ENCODE measurements at places on chromosomes 4 and X.

DNA sequence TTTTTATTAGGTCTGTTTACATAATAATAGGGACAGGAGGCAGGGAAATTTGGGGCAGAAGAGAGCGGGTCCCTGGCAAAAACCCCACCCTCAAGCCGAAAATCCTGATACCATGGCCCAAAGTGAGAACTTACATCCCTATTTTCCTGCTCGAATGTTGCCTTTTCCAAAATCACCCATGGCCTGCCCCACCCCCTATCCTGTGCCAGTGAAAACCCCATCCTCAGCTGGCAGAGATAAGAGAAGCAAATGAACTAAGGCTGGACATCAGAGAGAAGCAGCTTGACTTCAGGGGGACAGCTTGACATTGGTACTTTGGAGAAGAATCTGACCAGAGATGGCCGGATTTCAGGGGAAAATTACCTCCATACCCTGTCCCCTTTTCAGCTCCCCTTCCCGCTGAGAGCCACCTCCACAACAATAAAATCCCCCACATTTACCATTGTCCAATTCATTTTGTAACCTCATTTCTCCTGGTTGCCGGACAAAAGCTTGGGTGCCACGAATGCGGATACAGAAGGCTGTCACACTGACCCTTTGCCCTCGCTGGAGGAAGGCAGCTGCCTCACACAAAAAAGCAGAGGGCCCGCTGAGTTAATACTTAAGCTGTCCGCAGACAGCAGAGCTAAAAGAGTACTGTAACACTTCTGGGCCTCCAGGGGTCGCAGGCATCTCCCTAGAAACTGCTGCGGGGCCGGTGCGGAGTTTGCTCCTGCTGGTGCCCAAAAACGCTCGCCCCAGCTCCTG is 196.2 kb downstream of the SNCA start:
- peak overlapping the region; percentile 4 for H3K4me3 ChIP-seq
- H3K36me3 ChIP-seq: no peaks in the 10 kb centered on the region
- DNase-seq: peak; percentile 70
- no peaks in the 10 kb centered on the region for H3K27me3 ChIP-seq

DNA sequence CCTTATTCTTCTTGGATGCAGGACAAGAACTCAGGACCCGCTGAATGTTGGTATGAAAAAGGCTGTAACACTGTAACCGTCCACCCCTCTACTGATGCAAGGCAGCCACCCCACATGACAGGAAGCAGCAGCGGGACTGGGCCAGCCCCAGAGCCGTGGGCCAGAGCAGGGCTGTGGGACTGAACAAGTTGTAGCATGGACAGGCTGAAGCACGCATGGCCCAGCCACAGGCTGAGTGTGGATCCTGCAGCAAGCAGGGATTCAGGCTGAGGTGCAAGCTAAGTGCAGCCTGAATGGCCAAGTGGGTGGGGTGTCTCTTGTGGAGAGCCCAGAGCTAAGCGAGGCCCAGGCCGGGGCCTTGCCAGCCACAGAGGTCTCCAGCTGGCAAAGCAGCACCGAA is 632.2 kb downstream of the SPOCK3 start:
- no peaks in the 10 kb centered on the region for H3K27me3 ChIP-seq
- DNase-seq: peak; percentile 41
- no peak overlapping the region for H3K4me3 ChIP-seq
- no peak overlapping the region for H3K27ac ChIP-seq
- H3K4me1 ChIP-seq: no peaks in the 10 kb centered on the region

DNA sequence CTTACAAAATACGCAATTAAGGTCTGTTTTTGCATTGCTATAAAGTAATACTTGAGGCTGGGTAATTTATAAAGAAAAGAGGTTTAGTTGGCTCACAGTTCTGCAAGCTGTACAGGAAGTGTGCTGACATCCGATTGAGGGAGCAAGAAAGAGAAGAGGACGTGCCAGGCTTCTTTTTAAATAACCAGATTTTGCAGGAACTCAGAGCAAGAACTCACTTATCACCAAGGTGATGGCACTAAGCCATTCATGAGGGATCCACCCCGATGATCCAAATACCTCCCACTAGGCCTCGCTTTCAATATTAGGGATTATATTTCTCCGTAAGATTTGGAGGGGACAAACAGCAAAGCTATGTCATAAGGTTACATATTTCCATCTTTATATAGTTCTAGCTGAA is 456.7 kb downstream of the GLUD2 start:
- H3K4me3 ChIP-seq: no peak overlapping the region
- no peaks in the 10 kb centered on the region for H3K27me3 ChIP-seq
- H3K27ac ChIP-seq: no peak overlapping the region
- DNase-seq: peak; percentile 10
- no peaks in the 10 kb centered on the region for H3K4me1 ChIP-seq

- DNase-seq: no peak
- H3K4me3 ChIP-seq: no peak overlapping the region
- no peaks in the 10 kb centered on the region for H3K36me3 ChIP-seq
- no peaks in the 10 kb centered on the region for H3K4me1 ChIP-seq
- H3K27ac ChIP-seq: no peak overlapping the region
- no peaks in the 10 kb centered on the region for H3K27me3 ChIP-seq
Measured at GRCh38 chr4:52248820-52249219, 197.7 kb downstream of the SPATA18 start.

GRCh38 chr4:145435646-145436045 is 46.0 kb upstream of the SMAD1 start:
- H3K27me3 ChIP-seq: no peaks in the 10 kb centered on the region
- no peak overlapping the region for H3K4me3 ChIP-seq
- H3K36me3 ChIP-seq: no peaks in the 10 kb centered on the region
- no peak overlapping the region for H3K27ac ChIP-seq
- no peaks in the 10 kb centered on the region for H3K4me1 ChIP-seq
- no peak for DNase-seq

DNA sequence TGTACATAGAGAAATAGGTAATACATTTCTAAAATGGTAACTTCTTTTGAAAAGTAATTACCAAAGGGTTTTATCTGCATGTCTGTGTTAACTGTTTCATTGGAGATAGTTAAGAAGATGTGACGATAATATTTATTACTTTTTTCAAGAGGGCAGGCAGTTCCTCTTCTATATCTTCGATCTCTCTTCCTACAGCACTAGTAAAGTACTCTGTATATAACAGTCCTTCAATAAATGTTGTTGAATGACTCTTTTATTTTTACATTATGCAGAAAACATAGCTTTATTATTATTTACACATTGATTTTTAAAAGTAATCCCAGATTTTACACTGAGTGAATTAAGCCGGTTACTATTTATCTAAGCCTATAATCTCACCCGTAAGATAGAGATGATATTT is 51.8 kb downstream of the TMPRSS11E start:
- no peak overlapping the region for H3K27ac ChIP-seq
- H3K4me3 ChIP-seq: no peak overlapping the region
- H3K36me3 ChIP-seq: no peaks in the 10 kb centered on the region
- no peaks in the 10 kb centered on the region for H3K27me3 ChIP-seq

- DNase-seq: no peak
- no peaks in the 10 kb centered on the region for H3K4me1 ChIP-seq
- no peak overlapping the region for H3K4me3 ChIP-seq
Measured at GRCh38 chr4:146790515-146790914, 151.8 kb downstream of the POU4F2 start.

- H3K4me3 ChIP-seq: no peak overlapping the region
- no peak overlapping the region for H3K27ac ChIP-seq
- no peaks in the 10 kb centered on the region for H3K27me3 ChIP-seq
- no peaks in the 10 kb centered on the region for H3K4me1 ChIP-seq
- no peak for DNase-seq
Measured at GRCh38 chrX:142999199-142999701, 26.5 kb upstream of the SPANXN4 start.

DNA sequence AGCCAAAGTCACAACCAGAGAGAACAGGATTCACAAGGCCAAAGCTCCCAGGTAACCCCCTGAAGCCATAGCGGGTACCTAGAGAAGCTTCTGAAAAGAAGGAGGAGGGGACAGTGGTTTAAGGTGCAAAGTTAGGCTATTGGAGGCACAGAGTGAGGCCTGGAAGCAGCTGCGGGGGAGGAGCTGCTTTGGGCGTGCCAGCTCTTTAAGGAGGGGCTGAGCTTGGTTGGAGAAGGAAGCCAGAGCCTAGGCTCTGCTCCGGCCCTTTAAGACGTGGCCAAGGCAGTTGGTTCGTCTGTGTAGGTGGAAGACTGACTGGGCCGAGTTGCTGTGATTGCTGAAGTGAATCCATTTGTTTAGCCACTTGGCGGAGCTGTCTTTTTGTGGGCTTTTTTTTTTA is 1.5 kb downstream of the KLF8 start:
- peak overlapping the region; percentile 76 for H3K27ac ChIP-seq
- H3K4me3 ChIP-seq: peak overlapping the region; percentile 74
- H3K27me3 ChIP-seq: peaks cover 5% of the 10 kb centered on the region
- no peaks in the 10 kb centered on the region for H3K36me3 ChIP-seq
- peak; percentile 23 for DNase-seq

- DNase-seq: no peak
- no peak overlapping the region for H3K4me3 ChIP-seq
- no peak overlapping the region for H3K27ac ChIP-seq
- H3K27me3 ChIP-seq: no peaks in the 10 kb centered on the region
- H3K36me3 ChIP-seq: peaks cover 7% of the 10 kb centered on the region
- H3K4me1 ChIP-seq: peaks cover 20% of the 10 kb centered on the region
Measured at GRCh38 chr4:169260217-169260866, 10.4 kb downstream of the SH3RF1 start.

- no peak overlapping the region for H3K27ac ChIP-seq
- H3K27me3 ChIP-seq: peaks cover 11% of the 10 kb centered on the region
- no peaks in the 10 kb centered on the region for H3K36me3 ChIP-seq
- no peak for DNase-seq
Measured at GRCh38 chrX:72366178-72366577, 60.5 kb upstream of the CITED1 start.

- no peaks in the 10 kb centered on the region for H3K36me3 ChIP-seq
- H3K4me1 ChIP-seq: no peaks in the 10 kb centered on the region
- no peak overlapping the region for H3K4me3 ChIP-seq
- no peaks in the 10 kb centered on the region for H3K27me3 ChIP-seq
- no peak overlapping the region for H3K27ac ChIP-seq
- no peak for DNase-seq
Measured at GRCh38 chr4:115562506-115562905, 449.1 kb upstream of the NDST4 start.

- no peak overlapping the region for H3K4me3 ChIP-seq
- H3K36me3 ChIP-seq: no peaks in the 10 kb centered on the region
- no peaks in the 10 kb centered on the region for H3K27me3 ChIP-seq
- H3K27ac ChIP-seq: no peak overlapping the region
- H3K4me1 ChIP-seq: no peaks in the 10 kb centered on the region
Measured at GRCh38 chrX:118231464-118231863, 114.4 kb upstream of the WDR44 start.

GRCh38 chr4:74503580-74503979 is 58.6 kb downstream of the AREG start:
- H3K27ac ChIP-seq: no peak overlapping the region
- no peaks in the 10 kb centered on the region for H3K36me3 ChIP-seq
- no peak overlapping the region for H3K4me3 ChIP-seq
- DNase-seq: no peak
- H3K27me3 ChIP-seq: no peaks in the 10 kb centered on the region

DNA sequence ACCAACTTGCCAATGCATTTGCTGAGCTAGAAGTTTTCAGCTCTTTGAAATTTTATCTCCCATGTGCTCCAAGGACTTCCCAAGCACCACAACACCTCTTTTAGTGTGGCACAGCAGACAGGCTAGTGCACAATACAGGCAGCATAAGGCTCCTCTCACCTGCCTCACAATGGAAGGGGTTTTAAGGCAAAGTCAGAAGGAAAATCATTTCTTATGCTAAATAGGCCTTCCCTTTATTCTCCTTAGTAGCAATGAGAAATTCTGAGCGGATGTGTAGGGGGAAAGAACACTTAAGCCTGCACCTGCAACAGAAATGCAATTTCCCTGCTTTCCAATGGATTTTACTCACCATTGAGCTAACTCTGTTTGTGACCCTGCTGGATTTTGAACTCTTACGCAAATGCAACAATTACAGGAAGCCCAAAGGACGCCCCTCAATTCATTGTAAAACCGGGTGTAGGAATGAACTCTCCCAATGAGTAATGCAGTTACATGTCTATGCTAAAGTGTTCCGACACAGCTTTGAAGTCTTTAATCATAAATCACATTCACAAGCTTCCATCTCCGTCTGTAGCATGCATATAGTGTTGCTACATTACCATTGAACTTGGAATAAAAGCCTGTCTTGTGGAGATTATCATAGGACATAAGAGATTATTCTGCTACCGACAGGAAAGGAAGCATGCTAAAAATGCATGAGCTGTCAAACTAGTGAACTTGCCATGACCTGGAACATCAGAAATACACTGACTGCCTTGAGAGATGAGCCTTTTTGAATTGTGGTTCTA is 1084.9 kb downstream of the RPA4 start:
- H3K27me3 ChIP-seq: no peaks in the 10 kb centered on the region
- no peak overlapping the region for H3K4me3 ChIP-seq

DNA sequence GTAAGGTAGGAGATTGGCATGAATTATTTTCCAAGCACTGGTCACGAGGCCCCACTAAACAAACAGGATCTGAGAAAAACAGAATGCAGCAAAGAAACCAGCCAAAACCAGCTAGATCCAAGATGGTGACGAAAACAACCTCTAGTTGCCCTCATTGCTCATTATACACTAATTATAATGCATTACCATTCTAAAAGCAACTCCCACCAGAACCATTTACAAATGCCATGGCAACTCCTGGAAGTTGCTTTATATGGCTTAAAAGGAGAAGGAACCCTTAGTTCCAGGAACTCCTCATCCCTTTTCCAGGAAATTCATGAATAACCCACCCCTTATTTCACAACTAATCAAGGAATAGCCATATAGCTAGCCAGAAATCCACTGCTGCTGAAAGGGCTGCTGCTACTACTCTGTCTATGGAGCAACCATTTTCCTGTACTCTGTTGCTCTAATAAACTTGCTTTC is 69.3 kb downstream of the ABCB7 start:
- no peak overlapping the region for H3K4me3 ChIP-seq
- DNase-seq: no peak
- H3K36me3 ChIP-seq: no peaks in the 10 kb centered on the region

DNA sequence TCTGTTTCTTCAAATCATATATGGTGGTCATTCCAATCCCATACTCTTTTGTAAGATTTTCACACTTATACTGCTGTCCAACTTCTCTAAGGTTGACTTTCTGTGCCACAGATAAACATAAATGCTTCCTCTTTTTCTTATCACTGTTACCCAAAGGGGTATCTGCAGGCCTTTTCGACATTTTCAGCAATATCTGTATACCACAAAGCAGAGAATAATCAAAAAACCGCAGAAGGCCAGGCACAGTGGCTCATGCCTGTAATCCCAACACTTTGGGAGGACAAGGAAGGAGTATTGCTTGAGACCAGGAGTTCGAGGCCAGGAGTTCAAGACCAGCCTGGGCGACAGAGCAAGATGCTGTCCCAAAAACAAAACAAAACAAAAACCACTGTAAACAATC is 3.1 kb upstream of the RFC1 start:
- H3K4me1 ChIP-seq: no peaks in the 10 kb centered on the region
- no peaks in the 10 kb centered on the region for H3K27me3 ChIP-seq
